ENCODE measurements at places on chromosomes 12 and 14. TPM values are rescaled to one million over a fixed set of nuclear protein-coding genes. Genes with fewer than 3 reads are reported as not detected.

MIP gene
- total RNA-seq, result 1.4 TPM

CIT gene
- total RNA-seq, result 35.6 TPM

ASCL1 gene
- 11.4 TPM for total RNA-seq

TROAP gene
- 1.9 TPM for total RNA-seq
